Stimulated activated CD8-positive, alpha-beta memory T cell treated with anti-CD3 and anti-CD28 coated beads, Interleukin-7, amount 100 ng/mL, for 1 hour (primary cell): ENCODE measurements at places on chromosomes 13 and 19.

DNA sequence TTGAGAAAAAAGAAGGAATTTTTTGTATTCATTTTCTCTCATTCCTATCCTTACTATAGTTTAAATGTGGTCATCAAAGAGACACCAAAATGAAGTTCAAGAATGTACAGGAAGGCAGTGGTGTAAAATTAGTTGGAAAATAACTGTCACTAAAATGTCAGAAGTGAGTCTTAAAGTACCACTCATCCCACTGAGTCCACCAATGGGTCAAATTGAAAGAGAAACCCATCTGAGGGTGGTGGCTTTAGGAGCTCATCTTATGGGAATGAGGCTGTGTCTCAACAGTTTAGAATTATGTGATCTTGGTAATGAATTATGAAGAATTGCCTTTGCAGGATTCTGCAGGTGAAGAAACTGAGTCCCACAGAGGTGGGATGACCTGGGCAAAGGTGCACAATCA, 403.5 kb downstream of the FGF9 start:
- DNase-seq, result no peak

DNA sequence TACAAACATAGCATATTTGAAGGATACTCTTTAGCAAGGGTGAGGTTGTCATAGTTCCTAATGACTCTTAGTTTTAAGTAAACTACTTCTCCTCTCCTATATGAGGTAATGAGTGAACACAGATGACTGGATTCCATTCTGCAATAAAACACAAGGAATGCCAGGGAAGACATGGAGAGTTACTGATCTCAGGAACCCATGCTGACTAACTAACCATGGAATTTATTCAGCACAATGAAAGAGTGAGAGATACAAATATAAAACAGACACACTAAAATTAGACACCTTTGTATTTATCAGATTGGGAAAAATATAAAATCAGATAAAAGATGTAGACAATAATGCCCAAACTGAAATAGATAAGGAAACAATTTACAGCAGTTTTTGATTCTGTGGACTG, 1525.9 kb upstream of the SLC10A2 start:
- DNase-seq, result no peak

DNA sequence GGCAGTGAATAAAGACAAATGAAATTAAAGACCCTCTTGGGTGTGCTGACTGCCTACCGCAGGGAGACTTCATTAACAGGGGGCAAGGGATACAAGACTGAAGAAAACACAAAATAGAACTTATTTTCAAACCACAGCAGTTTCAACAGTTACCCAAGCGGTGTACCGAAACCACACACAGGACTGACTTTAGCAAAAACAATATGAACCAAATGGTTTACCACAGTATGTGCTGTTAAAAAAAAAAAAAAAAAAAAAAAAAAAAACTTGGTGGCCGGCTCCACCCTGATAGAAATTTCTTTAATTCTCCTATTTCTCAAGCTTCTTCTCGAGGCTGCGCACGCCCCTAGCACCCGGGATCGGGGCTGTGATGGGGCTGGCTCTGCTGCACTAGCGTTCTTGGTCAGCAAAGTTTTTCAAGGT, 42.6 kb downstream of the KLF2 start:
- DNase-seq, result no peak

DNA sequence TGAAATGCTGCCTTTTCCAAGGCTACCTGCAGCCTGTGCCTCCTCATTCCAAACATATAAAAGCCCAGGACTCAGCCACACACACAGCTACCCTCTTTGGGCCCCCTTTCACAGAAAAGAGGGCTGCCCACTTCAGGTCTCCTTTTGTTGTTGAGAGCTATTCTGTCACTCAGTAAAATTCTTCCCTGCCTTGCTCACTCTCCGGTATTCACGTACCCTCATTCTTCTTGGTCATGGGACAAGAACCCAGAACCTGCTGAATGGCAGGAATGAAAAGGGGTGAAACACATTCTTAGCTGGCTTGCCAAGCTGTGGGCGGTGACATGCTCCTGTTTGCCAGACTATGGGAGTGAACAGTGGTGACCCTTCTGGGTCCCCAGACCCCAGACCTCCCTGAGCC, 338.0 kb upstream of the ATXN8OS start:
- DNase-seq, result no peak

- no peak for DNase-seq
These were observed 206.1 kb downstream of the DNAJC15 start for GRCh38 chr13:43229506-43229905.

DNA sequence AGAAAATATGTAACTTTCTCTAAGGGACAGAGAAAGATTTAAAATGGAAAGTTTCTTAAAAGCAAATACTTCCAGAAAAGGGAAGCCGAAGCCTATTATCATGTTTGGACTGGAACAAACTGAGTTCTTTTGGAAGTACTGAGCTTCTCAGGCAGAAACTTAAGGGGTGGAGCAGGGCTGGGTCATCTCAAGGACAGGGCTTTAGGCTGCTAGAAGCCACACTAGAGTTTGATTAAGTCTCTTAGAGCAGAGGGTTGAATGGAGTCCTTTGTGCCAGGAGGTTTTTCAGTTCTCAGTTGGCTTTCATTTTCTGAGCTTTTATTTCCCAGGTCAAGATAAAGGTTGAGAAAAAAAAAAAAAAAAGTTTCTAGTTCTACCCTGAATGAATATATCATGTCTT, 432.7 kb downstream of the SLITRK5 start:
- no peak for DNase-seq

GRCh38 chr19:18862976-18863842, 31.4 kb downstream of the UPF1 start:
- DNase-seq, result no peak

- DNase-seq, result no peak
These were observed 97.7 kb downstream of the GNG7 start for GRCh38 chr19:2604747-2605329.

- DNase-seq, result no peak
These were observed 2.5 kb downstream of the ZNF430 start for GRCh38 chr19:21022996-21023395.

DNA sequence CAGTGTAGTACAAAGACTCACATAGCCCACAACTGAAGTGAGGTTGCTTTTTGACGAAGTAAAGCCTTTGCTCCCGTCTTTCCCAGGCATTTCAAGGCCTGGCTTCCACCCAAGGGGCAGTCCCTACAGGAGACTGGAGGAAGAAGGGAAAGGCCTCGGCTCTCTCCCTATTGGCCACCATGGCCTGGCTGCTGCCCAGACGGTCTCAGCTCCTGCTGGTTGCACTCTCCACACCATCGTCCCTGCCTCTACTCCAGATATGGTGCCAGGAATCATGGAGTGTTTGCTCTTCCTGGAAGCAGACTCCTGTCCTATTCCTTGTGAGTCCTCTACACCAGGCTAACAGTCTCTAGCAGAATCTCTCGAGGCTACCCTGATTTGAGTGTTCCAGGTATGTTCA, 124.1 kb upstream of the UQCRFS1 start:
- no peak for DNase-seq

GRCh38 chr13:100573121-100573520, 15.5 kb downstream of the GGACT start:
- DNase-seq, result peak; percentile 39

GRCh38 chr13:48738311-48738710, 84.6 kb downstream of the CYSLTR2 start:
- DNase-seq, result no peak

- no peak for DNase-seq
These were observed 28.7 kb downstream of the COL5A3 start for GRCh38 chr19:9981406-9982260.

GRCh38 chr19:28549680-28550277, 663.2 kb downstream of the UQCRFS1 start:
- DNase-seq, result no peak

- no peak for DNase-seq
These were observed 2.5 kb downstream of the TEX29 start for GRCh38 chr13:111322916-111323331.

GRCh38 chr13:72109863-72110262, 242.9 kb upstream of the DACH1 start:
- no peak for DNase-seq

- DNase-seq, result no peak
These were observed 32.9 kb downstream of the ING1 start for GRCh38 chr13:110746438-110746837.

DNA sequence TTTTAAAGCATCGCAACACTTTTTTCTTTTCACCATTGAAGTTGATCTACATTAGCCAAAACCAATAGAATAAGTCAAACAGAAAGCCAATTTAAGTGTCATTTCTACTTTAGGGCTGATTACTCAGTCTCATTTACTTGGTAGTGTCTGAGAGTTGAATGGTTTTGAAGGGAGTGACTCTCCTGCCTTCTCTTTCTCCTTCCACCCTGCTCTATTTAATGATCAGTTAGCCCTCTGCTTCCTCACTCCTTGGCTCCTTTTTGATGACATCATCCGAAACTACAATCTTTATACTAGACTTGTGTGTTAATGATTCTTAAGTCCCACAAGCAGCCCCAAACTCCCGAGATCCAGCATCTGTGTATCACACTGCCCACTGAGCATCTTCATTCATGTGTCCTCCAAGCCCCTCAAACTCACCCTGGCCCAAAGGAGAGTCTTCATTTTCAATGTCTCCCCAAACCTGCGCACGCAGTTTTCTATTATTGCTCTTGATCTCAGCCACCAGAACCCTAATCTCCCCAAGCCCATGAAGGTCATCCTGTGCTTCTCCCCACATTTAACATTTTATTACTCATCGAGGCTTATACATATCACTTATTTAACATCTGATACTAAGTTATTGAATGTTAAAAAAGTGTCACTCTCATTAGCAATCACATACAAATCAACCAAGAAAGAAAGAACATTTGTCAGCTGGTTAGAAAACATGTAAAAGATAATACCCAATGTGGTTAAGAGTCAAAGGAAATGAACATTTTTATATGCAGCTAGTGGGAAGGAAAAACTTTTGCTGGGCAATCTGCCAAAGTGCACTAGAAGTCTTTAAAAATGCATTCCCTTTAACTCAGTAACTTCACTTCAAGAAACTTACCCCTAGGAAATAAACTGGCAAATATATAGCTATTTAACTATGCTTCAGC, 32.2 kb upstream of the ARGLU1 start:
- no peak for DNase-seq

- DNase-seq, result no peak
These were observed 3.2 kb upstream of the PDE4C start for GRCh38 chr19:18229474-18229873.

DNA sequence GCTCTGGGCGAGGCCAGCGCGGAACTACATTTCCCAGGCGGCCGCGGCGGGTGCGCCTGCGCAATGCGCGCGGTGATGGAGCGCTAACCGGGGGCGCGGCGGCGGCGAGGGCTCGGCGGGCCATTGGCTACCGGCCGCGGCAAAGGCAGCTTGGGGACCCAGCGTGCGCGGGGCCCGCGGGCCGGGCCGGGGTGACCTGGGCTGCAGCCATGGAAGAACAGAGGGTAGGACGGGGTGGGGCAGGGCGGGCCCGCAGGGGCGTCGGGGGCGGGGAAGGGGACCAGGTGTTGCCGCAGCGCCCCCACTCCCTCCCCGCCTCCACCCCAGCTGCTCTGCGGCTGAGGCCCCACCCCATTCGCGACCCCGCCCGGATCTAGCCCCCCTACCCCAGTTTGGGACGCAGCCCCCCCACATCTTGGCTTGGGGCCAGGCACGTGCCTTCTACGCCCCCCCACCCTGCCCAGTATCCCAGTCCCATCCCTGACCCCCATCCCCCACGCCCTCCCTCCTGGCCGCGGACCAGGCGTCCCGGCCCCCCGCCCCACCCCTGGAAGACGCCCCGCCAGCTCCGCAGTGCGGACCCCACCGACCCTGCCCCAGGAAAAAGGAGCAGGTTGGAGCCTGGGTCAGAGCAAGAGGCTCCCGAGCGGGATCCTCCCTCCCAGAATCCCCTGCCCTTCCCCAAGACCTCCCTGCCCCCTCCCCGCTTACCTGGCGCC, at the start of gene FSD1:
TSS of gene FSD1 (plus strand) at position 61 of the 719 bp plus-strand sequence. CDS start at position 210, 149 bp downstream.
- DNase-seq, result no peak

GRCh38 chr13:40402931-40403431, 263.5 kb downstream of the FOXO1 start:
- no peak for DNase-seq

DNA sequence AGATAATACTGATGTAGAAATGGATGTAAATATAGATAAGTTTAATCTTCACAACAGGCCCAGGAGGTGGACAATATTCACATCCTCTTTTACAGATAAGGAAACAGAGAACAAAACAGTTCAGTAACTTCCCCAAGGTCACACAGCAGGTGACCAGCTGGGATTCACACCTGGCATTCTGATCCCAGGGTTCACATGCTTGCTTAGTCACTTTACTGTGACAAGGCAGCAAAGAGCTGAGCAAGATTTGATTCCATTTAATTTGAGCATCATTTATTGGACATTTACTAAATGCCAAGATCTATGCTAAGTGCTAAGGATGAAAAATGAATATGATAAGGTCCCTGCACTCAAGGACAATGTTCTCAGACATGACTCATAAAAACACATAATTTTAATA, 94.1 kb upstream of the STARD13 start:
- DNase-seq, result no peak

GRCh38 chr13:43132257-43132656, 108.9 kb downstream of the DNAJC15 start:
- no peak for DNase-seq

DNA sequence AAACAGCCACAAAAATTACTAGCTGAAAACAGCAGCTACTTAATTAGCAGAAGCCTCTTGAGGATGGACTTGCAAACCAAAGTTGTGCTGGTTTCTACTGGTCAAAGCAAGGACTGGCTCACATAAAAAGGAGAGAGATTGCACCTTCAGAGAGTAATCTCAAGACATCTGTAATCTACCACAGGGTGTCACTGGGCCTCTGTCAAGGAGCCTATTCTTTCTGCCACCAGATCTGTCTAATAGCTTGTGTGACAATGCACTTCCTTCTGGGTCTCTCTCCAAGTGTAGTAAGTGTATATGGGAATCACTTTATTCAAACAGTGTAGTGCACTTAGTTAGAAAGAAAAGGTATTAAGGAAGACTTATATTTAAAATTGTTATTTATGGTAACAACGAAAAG, 24.4 kb upstream of the ZNF561 start:
- no peak for DNase-seq

GRCh38 chr19:58010507-58010906, 7.9 kb upstream of the ZNF606 start:
- DNase-seq, result no peak

GRCh38 chr13:110073982-110074381, 233.0 kb downstream of the COL4A1 start:
- DNase-seq, result no peak

DNA sequence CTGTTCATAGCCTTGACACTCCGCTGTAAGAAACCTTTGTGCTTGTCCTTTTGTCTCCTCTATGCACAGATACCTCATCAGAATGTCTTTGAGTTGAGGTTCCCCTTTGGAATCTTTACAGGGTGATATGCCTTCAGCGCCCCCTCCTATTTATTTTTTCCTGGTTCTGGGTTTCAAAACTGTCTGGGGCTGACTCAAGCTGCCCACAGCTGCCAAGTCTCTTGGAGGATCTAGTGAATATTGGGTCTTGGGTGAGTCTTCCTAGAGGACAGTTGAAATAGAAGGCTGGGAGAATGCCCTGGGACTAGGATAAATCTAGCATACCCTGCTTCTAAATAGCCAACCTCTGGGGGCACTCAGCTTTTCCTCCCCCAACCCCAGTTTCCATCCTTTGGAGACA, 930 bp downstream of the ZNF136 start:
- DNase-seq, result no peak

DNA sequence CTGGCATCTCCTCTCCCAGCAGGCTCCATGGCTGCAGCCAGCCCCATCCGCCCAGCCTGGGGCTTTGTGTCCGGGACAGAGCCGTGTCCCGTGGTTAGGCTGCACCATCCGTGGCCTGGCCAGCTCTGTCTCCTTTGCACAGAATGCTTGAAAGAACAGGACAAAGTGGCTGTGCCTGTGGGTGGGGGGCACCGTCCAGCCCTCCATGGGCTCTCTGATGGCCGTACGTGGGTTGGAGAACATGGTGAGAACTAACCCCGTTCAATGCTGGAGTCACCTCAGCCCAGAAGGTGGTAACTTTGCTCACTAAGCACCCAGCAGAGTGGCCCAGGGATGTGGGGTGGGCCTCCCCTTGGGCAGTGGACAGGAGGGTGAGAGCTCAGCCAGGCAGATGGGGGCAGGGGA, 2.8 kb downstream of the RPS15 start:
- no peak for DNase-seq
